Heart left ventricle (tissue), 16 donors: ENCODE measurements at places on chromosomes 3 and 15.

DNA sequence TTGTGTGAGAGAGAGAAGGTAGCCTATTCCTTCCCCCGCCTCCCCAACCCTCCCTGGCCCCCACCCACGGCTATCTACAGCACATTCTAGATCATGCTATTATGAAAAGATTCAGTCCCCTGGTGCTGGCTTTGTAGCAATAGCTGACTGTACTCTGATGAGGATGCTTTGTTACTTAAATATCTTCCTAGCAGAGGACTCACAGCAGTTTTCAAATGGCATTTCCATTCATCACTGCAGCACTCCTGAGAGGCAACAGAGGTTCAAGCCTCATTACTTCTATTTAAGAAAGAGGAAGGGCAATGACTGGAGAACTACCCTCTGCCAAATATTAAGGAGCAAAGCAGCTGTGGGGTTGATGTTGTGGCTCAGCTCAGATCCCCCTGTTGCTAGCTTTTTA, 61.0 kb downstream of the LRRN1 start:
- DNase-seq: no peak

DNA sequence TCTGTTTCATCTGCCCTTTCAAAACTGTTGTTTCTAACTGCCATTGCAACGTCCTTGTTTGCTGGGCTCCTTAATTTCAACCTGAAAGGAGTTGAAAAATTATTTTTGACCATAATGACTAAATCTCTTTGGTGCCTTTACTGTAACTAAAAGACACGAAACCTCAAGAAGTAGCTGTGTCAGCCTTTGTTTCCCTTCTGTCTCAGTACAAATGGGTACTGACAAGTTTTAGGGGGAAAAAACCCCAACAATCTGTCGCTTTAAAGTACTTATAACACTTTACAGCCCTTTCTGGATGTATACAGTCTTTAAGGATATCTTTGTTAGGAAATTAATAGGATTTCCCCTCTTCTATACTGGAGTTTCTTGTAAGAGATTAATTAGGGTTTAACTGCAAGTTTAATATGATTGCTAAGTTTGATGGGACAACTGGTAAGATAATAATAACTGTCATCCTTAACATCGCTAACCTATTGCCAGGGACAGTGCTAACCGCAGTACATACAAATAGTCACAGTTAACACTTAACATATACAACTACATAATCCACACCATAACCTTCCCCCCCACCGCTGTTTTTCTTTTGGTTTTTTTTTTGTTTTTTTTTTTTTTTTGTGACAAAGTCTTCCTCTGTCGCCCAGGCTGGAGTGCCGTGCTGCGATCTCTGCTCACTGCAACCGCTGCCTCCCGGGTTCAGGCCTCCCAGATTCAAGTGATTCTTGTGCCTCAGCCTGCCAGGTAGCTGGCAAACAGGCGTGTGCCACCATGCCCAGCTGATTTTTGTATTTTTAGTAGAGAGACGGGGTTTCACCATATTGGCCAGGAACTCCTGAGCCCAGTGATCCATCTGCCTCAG, 1.7 kb downstream of the GXYLT2 start:
- no peak for DNase-seq

GRCh38 chr3:104127830-104128229, 1238.9 kb upstream of the ALCAM start:
- no peak for DNase-seq

DNA sequence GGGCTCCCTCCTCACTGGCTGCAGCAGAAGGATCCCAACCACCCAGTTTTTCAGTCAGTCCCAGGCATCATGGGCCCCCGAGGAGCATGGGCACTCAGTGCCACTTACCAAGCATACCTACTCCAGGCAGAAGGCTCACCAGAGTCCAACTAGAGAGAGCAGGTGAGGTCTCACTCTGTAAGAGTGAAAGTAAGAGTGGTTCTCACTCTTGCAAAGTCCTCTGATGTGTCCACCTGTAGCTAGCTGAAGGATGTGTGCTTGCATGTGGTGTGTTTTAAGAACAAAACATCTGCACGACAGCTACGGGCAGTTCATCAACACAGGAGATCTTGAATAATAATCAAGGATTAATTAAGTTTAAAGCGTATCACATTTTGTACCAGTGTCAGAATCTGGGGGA, 49.7 kb downstream of the CCK start:
- no peak for DNase-seq

- no peak for DNase-seq
Observed at GRCh38 chr3:67109651-67110204, 111.6 kb downstream of the KBTBD8 start.

GRCh38 chr15:57945616-57946015, 119.9 kb downstream of the ALDH1A2 start:
- DNase-seq: no peak

GRCh38 chr15:37046876-37047614, 53.3 kb downstream of the MEIS2 start:
- no peak for DNase-seq
